NCI-H510A treated with DMSO at 0.1 percent for 48 hours (cell line): ENCODE measurements at places on chromosomes 12 and 14.

GRCh38 chr14:94850309-94851211 lies 80.6 kb upstream of the GSC start:
- no peak for DNase-seq

DNA sequence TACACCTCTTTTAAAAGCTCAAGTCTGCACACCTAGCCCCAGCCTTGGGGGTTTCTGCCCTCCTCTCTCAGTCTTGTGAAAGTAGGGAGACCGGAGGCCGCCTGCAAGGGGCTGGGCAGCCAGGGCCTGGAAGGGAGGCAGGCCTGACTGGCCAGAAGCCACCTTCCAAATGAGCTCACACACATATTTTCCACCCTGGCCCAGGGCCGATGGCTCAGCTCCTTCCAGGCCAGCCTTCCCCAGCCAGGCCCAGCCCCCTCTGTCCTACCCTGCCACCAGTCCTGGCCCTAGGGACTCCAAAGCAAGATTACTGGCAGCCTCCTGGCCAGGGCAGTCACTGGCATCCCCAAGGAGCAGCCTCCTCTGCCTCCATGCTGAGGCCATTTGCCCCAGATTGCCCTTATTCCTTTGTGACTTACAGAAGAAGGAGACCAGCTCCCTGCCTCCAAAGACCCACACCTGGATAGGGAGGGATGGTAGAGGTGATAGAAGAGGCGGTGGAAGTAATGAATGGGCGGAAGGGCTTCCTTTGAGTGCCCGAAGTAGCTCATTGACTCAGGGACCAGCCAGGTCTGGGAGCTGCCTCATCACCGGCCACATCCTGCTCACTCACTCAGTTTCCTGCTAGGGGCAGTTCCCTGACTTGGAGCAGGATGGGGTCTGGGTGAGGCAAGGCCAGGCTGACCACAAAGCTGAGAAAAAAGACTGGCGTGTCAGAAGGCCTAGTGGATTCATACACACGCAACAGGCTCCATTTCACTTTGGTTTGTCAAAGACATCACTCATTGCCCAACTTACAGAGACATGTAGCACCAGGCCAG lies 14.8 kb downstream of the MMP14 start:
- no peak for DNase-seq

DNA sequence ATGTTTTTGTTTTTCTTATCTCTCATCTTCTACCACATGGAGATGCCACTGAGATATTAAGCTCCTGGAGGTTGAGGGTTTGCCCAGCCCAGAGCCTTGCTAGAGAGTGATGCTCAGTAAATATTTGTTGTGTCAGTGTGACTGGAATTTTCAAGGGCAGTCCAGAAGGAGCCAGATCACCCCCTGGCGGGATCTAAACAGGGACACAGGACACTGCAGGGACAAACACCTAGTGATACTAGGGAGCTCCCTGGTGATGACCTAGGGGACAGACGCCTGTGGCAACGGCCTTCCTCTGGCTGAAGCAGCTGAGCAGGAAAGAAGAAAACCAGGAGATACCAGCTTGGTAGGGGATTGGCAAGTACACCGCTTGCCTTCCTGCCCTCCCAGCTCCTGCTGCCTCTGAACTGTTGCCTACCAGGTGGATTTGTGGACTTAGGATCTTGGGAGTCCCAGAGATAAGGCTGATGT lies 714.4 kb upstream of the TBX3 start:
- DNase-seq: peak; percentile 89

DNA sequence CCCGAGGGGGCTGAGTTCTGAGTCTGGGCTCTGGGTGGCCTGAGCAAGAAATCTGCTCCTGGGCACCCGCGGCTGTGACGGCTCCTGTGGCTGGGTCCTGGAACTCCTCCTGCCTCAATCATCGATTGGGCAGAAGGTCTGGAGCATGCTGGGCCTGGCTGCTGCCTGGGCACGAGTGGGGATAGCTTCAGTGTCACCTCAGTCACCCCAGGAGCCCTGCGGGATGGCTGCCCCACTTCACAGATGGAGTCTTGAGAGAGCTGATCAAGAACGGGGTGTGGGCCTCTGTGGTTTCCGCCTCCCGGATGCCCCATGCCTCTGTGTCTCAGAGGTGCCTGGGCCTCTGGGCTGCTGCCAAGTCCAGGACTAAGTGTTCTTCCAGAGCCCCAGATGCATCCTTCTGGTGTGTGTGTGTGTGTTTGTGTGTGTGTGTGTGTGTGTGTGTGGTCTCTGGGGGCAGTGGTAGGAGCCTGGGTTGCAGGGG lies 185.6 kb upstream of the C14orf180 start:
- no peak for DNase-seq

DNA sequence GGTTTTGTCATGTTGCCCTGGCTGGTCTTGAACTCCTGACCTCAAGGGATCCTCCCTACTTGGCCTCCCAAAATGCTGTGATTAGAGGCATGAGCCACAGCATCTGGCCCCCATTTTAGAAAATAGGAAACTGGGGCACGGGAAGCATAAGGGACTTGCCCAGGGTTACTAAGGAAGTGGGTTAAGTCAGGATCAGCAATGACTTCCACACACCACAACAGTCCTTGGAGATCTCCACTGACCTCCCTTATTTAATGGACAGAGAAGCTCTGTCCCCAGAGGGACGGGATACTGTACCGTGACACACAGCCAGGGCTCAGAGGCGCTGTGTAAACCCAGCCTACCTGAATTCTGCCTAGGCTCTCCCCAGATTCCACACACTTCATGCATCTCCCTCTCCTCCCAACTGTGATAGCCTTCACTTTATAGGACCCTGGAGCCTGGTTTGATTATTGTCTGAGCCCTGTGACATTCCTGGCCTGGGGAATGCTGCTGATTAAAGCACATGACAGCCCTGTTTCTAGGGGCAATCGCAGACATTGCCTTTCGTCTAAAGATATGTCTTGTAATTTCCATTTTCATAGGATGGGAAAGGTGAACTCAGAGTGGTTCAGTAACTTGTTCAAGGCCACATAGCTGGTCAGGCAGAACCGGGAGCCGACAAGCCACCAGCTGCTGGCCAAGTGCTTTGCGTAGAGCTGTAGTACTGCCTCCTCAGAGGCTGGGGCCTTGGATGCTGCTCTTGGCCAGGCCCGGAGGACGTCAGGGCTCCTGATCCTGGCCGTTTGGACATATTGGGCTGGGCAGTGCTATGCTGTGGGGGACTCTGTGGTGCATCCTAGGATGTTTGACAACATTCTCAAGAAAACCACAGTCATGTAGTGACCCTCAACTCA lies 20.8 kb downstream of the SERPINA1 start:
- no peak for DNase-seq

GRCh38 chr14:28157887-28158791 lies 608.4 kb upstream of the FOXG1 start:
- no peak for DNase-seq

- no peak for DNase-seq
Observed at GRCh38 chr12:96427269-96427729, 27.1 kb upstream of the CDK17 start.

GRCh38 chr12:42587601-42588523 lies 1.7 kb downstream of the PRICKLE1 start:
- DNase-seq: no peak

GRCh38 chr14:94088516-94088915 lies 7.4 kb downstream of the IFI27L1 start:
- DNase-seq: no peak

DNA sequence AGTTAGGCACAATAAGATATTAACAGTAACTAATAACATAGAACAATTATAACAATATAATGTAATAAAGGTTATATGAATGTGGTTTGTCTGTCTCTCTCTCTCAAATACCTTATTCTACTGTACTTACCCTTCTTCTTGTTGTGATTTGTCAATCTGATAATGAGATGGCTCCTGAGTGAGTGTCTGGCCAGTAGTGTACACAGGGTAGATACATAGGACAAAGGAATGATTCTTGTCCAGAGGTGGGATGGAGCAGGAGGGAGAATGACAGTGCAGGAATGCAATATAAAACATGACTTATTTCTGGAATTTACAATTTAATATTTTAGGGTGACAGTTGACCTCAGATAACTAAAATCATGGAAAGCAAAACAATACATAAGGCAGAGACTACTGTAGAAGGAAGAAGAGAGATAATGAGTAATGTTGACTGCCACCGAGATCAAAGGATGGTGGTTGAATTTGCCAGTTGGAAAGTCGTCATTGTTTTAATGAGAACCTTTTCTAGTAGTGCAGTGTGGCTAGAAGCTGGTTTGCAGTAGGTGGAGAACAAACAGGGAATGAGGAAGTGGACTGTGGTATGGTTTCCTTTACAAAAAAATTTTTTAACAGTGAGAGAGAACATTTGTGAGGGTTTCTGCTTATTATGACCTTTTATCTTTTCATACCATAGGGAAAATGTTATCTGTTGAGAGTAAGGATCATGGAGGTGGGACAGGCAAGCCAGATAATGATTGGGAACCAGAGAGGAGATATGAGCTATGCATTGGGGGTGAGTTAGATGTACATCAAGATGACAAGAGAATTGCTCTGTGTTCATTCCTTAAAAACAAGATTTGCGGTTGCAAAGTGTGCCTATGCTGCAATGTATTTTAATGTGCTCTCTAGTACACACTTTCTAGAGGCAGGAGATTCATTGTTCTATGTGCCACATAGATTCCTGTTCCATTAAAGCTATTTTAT lies 458.3 kb downstream of the BTG1 start:
- no peak for DNase-seq

DNA sequence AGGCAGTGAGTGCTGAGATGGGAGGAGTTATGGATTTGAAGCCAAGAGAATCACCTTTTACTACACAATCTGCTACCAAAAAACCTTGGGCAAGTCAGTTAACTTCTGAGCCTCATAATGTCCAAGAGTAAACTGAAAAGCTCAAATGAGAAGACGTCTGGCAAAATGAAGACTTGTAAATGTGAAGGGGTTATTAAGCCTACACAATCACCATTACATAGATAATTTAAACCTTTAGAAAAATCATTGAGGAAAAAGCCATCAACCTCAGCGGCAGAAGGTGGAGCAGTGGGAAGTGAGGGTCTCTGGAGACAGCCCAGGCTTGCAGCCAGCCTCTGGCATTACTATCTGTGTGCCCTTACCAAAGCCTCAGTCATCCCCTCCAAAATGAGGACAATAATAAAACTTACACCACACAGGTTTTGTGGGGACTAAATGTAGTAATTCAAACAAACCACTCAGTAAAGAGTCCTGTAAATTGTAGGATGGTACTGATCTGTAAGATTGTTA lies 50.5 kb upstream of the CCDC175 start:
- no peak for DNase-seq

DNA sequence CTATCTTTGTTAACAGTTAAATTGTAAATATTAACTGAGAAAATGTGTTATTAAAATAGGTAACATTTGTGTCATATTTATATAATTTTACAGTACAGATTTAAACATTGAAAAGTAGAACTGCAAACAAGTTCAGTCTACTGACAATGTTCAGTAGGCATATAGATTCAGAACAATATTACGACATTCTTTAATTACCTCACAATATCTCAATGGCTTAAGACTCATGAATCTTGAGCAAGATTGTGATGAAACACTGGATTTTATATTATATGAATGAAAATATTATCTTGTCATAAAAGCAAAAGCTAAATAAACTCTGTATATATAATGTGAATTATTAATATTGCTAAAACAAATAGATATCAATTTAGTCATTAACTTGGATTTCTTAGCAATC lies 194.9 kb downstream of the ADAMTS20 start:
- DNase-seq: no peak

GRCh38 chr12:108738170-108738569 lies 6.9 kb upstream of the CORO1C start:
- DNase-seq: no peak

- no peak for DNase-seq
Observed at GRCh38 chr14:58575956-58576355, 61.8 kb upstream of the DACT1 start.

DNA sequence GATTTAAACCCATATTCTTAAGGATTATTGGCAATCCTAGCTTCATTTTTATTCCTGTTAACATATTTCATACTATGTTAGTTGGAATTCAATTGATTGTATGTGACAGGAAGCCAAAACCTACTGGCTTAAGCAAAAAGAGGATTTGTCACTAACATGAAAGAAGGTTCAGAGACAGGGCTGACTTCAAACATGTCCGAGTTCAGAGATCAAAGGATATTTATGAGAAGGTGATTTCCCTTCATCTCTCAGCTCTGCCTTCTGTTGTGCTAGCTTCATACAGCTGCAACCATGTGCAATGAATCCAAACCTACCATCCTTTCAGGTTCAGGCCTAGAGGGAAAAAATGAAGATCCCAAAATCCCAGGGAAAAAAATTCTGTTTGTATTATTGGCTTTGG lies 349.7 kb downstream of the ATP23 start:
- DNase-seq: no peak

DNA sequence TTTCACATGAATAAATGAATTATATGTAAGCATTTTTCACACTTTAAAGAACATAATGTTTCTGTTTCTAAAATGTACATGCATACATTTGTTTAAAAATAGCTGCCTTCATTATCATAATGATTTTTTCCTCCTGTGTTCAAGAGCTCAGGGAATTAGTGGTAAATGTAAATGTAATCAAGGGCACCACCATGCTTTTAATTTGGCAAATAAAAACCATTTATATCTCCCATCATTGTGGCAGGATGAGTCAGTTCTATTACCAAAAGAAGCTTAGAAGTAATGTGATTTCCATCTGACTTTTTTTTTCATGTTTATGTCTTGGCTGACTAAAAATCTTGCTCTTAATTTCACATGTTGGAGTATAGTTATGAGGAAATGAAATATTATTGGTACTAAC lies 176.1 kb downstream of the GXYLT1 start:
- DNase-seq: no peak

- DNase-seq: peak; percentile 43
Observed at GRCh38 chr14:70567791-70568190, 32.7 kb downstream of the MED6 start.

- no peak for DNase-seq
Observed at GRCh38 chr14:89089330-89089729, 264.9 kb downstream of the TTC8 start.

- DNase-seq: no peak
Observed at GRCh38 chr12:124588751-124589267, 21.4 kb upstream of the NCOR2 start.

- no peak for DNase-seq
Observed at GRCh38 chr12:94870511-94870910, 133.0 kb downstream of the NDUFA12 start.

- DNase-seq: no peak
Observed at GRCh38 chr12:32285489-32285888, 113.9 kb upstream of the FGD4 start.

- no peak for DNase-seq
Observed at GRCh38 chr12:127885954-127886750, 380.8 kb upstream of the TMEM132C start.
